ENCODE measurements at places on chromosomes 12 and 14.

DNA sequence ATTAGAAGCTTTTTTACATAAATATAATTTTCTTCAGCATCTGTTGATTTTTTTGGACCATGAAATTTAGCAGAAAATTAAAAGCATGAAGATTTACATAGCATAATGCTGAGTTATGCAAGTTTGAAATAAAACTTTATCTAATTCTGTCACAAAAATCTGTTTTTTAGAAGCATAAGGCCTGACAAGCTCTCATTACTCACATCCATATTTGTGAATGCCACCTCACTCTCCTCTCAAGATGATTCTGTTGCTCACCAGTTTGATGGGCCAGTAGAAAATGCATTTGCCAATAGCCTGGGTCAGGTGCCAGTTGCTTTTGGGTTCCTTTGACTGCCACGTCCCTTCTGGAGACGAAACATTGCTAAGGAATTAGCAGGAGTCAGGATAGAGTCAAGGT is 181.5 kb upstream of the ATP2B1 start:
- DNase-seq: no peak

DNA sequence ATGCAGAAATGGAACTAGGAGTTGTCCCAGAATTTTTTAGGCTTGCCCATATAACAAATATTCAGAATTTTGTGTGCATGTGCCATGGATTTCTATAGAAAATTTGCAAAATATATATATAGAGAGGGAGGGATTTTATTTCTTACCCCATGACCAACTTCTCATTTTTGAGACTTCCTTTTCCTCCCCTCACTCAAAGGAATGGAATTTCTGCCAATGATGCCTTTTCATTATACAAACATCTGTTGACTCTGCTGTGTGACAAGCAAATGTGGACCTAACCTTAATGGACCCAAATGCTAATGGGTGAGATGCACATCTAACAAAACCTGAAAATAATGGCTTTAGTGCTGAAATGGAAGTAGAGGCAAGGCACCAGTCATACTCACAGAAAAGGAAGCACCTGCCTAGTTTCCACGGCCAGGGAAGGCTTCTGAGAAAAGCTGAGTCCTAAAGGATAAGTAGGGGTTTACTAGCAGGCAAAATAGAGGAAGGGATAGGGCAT is 3.6 kb upstream of the GNG2 start:
- DNase-seq: no peak

GRCh38 chr12:29869946-29870345 is 86.2 kb upstream of the TMTC1 start:
- DNase-seq: no peak

DNA sequence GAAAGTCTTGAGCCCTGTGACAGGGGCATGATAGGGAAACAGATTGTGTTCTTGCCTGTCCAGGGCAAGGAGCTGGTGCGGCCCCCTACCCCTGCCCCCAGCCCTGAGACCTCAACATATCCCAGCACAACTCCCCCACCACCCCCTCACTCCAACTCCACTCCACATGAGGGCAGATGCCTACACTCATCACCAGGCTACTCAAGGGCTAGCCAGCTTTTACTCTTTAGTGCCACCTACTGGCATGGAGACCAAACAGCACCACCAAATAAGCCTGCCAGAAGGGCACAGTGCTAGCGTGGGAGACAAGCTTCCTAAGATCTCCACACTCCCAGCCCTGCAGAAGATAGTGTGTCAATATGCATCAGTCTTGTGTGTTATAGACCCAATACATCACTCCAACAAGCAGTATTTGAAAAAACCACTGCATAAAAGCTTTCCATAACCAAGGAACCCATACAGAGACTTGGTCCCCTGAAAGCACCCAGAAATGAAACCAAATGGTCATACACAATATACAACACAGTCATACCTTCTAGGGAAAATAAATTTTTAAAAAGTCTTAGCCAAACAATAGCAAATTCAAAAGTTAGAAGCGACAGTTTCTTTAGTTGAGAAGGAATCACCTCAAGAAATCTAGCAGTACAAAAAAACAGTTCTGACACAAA is 154.4 kb downstream of the KCNK10 start:
- no peak for DNase-seq

DNA sequence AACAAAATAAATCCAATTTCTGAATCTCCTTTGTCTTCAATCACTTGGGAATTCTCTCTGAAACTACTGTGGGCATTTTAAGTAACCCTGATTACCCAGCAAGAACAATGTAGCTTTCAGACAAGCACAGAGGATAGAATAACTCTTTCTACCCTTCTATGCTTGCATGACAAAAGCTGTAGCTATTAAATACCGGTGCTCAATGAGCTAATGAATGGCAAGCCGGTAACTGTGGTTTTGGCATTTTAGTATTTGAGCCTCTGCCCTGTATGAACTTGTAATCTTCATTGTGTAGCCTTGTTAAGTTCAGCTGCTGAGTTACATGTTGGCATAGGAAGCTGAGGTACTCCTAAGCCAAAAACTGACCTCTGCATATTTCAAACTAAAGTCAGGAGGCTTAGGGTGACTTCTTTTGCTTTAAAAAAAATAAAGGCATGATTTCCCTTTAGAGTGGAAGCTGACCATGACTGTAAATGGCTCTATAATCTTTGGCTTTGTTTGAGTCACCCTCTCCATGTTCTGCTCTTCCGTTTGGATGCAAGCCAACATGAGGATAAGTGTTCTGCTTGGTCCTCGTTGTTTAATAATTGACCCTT is 171.0 kb upstream of the HIF1A start:
- DNase-seq: no peak

- no peak for DNase-seq
Observed at GRCh38 chr12:6854036-6854435, 2.1 kb downstream of the USP5 start.

DNA sequence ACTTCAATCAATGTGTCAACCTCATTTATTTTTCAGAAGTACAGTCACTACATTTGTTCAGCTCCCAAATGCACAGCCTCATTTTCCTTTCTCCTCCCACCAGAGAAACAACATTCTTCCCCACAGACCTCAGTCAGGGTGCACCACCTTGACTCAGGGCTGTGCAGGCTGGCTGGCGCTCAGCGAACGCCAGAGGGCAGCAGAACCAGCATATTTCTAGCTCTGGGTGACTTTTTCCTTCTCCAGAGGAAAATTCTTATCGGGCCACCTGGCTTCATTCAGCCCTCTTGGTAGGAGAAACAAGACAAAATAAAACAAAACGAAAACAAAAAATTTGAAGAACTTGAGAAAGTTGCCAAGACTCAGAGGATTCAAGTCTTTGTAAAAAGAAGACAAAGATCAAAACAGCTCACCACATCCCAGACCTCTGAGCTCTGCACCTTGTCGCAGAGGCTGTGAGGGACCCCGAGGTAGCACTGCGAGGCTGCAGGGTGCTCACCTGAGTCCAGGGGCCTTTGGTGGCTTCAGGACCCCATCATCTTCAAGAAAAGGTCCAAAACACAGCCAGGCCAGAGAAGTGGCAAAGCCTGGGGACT is 33.7 kb downstream of the PAH start:
- peak; percentile 46 for DNase-seq

DNA sequence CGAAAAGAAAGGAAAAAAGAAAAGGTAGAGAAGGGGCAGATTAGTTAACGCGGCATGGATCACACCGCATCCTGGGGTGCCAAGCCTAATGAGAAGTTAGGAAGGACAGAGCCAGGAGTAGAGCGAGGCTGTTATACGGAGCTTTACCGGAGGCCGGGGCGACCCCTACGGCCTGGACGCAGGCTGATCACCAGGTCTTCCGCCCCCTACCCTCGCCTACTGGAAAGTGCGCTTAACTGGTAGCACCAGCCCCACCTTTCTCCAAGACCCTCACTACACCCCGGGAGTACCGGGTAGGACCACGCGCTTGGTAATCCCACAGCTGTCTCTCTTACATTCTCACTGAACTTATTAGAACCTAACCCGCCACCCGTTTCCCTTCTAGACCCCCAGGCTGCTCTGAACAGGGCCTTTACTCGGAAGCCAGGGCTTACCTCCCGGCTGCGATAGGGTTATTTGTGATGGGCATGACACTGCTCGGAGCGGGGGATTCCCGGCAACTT is 33.8 kb downstream of the WBP11 start:
- DNase-seq: no peak

DNA sequence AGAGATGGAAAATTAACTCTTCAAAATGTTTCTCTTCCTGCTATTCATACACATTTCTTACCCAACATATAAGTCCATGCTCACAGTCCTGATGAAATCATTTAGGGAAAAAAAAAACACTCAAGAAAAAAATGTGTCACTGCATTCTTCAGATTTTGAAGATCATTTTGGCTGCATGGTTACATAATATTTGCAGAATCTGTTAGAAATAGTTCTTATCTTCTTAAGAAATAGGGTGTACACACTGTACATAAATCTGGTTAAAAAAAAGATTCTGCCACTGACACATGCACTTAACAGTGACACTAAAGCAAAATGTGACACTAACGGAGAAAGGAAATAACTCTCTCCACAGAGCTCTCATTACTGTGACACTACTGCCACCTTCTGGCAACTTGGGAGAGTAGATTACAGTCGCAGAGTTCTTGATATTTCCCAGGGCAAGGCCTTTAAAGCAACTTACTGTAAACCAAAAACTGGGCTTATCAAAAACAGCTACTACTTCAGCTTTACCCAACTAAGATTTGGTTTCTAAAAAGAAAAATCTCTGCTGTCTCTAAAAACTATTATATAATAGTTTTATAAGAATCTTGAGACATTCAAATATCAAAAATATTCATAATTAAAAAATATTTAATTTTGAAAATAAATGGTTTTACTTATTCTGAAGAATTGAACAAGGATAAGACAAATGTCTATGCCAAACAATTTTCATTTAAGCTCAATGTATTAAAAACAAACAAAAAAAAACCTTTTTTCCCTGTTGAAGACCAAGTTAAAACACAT is 65.0 kb downstream of the SETD3 start:
- peak; percentile 79 for DNase-seq

- DNase-seq: no peak
Observed at GRCh38 chr12:104012331-104012730, 37.7 kb downstream of the GLT8D2 start.

DNA sequence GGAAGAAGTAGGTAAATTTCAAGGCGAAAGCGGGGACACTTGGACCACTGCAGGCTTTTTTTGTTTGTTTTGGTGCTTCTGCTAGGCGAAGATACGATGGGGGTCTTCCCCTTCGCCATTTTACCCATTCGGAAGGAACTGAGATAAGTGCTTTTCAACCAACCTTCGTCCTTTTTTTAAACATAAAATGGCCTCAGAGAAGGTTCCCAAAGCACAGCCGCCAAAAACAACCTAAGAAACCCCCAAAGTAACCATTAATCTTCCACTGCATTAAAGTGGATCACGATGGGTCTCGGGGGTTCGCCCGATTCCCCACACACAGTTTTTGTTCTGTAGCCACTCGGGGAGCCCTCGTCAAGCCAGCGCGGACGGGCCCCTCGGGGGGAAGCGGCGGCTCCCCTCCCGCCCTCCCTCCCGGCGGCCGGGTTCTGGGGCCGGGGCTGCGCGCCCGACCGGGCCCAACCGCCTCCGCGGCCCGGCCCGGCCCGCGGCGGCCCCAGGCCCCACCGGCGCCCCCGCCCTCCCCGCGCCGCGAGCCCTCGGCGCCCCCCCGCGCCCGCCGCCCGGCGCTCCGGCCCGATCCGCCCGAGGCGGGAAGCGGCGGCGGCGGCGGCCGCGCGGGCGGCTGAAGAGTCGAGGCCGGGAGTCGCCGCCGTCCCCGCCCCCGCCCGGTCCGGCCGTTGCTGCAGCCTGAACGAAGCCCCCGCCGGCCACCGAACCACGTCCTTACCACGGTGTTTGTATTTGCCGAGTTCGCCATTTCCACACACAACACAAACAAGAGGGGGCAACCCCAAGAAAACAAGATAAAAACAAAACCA is 790 bp downstream of the GTF2A1 start:
- peak; percentile 53 for DNase-seq

DNA sequence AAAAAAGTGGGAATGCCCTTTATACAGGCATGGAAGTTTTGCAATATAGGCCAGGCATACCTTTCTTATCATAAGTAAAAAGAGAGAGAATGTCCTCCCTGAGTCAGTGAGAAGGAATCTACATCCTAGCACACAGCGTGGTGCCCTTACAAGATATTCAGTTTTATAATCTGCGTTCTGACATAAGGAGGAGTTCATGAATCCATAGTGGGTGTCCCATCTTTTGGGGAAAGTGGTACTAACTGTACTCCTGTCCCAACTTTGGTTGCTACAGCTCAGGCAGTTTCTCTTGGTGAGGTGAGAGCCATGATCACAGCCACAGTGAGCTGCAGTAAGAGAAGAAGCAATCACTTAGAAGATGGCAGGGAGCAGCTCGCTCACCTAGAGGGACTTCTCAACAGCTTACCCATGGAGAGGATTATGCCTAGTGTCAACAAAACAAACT is 332.9 kb downstream of the BCAT1 start:
- DNase-seq: no peak

DNA sequence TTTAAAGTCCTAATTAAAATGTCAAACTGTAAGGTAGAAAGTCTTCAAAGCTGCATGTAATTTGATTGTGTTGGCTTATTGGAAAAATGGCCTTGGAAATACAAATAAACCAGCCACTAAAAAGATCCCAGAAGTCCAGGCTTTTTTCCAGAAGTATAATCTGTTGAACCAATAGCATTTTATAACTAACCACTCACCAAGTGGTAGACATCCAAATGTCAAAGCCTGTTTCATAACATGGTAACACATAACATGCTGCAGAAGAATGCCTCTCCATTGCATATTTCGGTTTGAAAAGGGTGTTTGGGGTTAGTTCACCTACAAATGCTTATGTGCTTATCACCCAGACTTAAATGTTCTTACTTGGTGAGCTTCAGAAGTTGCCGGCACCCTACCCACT is 183.7 kb upstream of the DIO2 start:
- no peak for DNase-seq
